Activated CD4-positive, alpha-beta T cell treated with anti-CD3 and anti-CD28 coated beads, Interleukin-2, amount 10 ng/mL, durations not matched to agents 7 days and 5 days (primary cell): ENCODE measurements at places on chromosomes 16 and 17. TPM values are rescaled to one million over a fixed set of nuclear protein-coding genes. Genes with fewer than 3 reads are reported as not detected.

The EPN3 gene
- not detected for total RNA-seq

The LAT gene
- total RNA-seq, result 365 TPM

The NPW gene
- total RNA-seq, result 0.69 TPM

The RHBDL1 gene
- total RNA-seq, result 1.5 TPM

- DNase-seq, result no peak
- no peak overlapping the region for H3K4me3 ChIP-seq
- peaks cover 24% of the 10 kb centered on the region for H3K36me3 ChIP-seq
- H3K27ac ChIP-seq, result no peak overlapping the region
- no peaks in the 10 kb centered on the region for H3K27me3 ChIP-seq
Measured at GRCh38 chr16:67885545-67885944, 860 bp downstream of the NRN1L start.

- no peak overlapping the region for H3K4me3 ChIP-seq
- peaks cover 64% of the 10 kb centered on the region for H3K4me1 ChIP-seq
- no peak for DNase-seq
- no peaks in the 10 kb centered on the region for H3K27me3 ChIP-seq
Measured at GRCh38 chr17:1379930-1380313, 20.1 kb downstream of the YWHAE start.

- no peak overlapping the region for H3K4me3 ChIP-seq
- peaks cover 60% of the 10 kb centered on the region for H3K4me1 ChIP-seq
- DNase-seq, result peak; percentile 86
- no peaks in the 10 kb centered on the region for H3K36me3 ChIP-seq
- peak overlapping the region; percentile 81 for H3K27ac ChIP-seq
- H3K27me3 ChIP-seq, result no peaks in the 10 kb centered on the region
Measured at GRCh38 chr16:66478733-66479511, 51.8 kb downstream of the BEAN1 start.
